ENCODE measurements at places on chromosomes 6 and 20.

DNA sequence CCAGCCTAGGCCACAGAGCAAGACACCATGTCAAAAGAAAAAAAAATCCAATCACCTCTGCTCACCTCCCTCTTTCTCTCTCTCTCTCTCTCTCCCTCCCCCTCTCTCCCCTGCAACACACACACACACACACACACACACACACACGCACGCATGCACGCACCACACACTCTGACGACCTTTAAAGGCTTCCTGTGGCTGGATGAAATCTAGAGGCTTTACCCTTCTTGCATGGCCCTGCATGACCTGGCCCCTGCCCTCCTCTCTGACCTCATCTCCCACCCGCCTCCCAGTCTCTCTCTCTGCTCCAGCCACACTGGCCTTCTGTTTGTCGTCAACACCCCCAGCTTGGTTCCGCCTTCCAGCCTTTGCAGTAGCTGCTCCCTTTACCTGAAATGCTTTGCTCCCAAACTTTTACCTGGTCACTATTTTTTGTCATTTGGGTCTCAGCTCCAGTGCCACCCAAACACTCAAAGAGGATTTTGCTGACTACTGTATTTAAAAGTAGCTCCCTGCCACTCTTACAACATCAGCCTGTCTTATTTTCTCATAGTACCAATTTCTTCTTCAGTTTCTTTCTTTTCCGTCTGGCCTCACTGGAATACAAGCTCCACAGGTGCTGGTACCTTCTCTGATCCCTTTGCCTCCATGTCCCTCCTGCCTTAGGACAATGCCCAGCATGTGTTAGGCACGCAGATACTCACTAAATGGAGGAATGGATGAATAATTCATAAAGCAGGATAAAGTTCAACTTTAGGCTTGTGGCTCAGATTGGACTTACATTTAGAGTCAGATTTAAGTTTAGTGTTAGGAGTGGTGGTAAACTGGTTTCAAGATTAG lies 4.3 kb upstream of the LTA start:
- no peak for DNase-seq

- no peak for DNase-seq
These were observed 11.2 kb upstream of the SFT2D1 start for GRCh38 chr6:166353507-166353906.

- peak; percentile 61 for DNase-seq
These were observed at the start of gene PRIM2 for GRCh38 chr6:57317060-57317943. TSS of gene PRIM2 (plus strand) at chr6:57317630. CDS start at chr6:57318446, 816 bp downstream.

DNA sequence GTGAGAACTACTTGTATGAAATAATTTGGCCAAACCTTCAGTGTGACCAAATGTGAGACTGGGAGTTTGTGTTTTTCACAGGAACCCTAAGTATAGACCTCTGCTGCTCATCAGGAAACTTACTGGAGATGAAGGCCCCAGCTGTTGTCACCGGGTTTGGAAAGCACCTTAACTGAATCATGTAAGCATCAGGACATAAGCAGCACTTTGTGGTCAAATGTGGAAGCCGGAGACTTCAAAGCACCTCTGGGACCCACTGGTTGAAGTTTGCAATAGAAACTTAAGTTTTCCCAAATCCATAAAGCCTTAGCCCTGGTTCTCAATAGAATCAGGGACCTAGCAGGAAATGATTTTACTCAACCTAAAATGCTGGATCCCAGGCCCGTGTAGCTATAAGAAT lies 14.3 kb downstream of the TTPAL start:
- DNase-seq: no peak

DNA sequence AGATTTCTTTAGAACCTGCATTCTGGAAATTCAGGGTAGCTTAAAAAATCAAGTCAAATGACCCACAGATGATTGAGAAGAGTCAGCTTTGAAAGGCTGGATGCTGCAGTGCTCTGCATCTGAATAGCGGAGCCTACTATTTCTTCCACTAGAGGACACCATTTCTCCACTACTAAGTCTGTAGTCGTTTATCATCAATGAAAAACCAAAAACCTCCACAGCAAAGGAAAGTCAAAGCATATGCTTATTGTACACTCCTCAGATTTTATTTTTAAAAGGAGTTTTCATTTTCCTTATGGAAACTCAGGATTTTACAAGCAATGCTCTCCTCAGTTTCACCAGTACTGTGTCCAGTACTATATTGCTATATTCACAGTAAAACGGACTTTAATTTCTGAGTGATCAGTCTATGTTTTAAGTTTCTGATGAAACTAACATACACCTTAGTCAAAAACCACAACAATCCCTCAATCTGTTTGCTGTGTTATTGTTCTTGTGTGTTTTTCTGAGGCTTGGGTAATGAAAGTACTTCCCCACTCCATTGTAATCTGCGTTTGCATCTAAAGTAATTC lies 50.5 kb upstream of the ENPP5 start:
- no peak for DNase-seq

DNA sequence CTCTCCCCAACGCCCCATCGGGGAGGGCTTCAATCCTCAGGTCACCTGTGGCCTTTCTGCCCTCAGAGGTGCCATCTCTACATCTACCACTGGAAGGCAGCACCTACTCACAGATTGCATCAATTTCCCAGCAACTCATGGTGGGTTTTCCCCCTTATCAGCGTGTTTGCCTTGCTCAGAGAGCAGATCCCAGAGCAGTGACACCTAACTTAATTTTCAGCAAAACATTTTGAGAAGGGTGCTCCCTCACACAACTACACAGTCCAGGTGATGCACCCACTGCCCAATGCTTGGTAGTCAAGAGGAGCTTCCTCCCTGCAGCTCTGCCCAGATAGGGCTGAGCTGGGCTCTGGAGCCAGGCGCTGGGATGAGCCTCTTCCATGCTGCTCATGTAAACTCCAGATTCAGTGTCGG lies 48.2 kb downstream of the PLG start:
- no peak for DNase-seq

GRCh38 chr6:18328070-18328469 lies 59.1 kb upstream of the RNF144B start:
- DNase-seq: no peak

GRCh38 chr6:135941275-135942025 lies 89.9 kb downstream of the PDE7B start:
- no peak for DNase-seq
